Smooth muscle cell of the coronary artery (primary cell): ENCODE measurements at places on chromosomes 12 and 14. TPM values are rescaled to one million over a fixed set of nuclear protein-coding genes. Genes with fewer than 3 reads are reported as not detected.

TAS2R50 gene
- total RNA-seq = 1.3 and 1.8 TPM in 2 replicates

VEZT gene
- total RNA-seq = 33.3 and 87.9 TPM in 2 replicates

SPATA7 gene
- total RNA-seq = 9.1 and 11.4 TPM in 2 replicates

KRT73 gene
- not detected in 2 replicates for total RNA-seq

RTL1 gene
- not detected in 2 replicates for total RNA-seq

MIPOL1 gene
- 7.6 and 8.4 TPM in 2 replicates for total RNA-seq

HPD gene
- total RNA-seq = 0.15 and 1.1 TPM in 2 replicates

TAS2R19 gene
- total RNA-seq = 4.1 and 4.3 TPM in 2 replicates

KRT7 gene
- total RNA-seq = 5.4 and 533 TPM in 2 replicates

TOMM20L gene
- total RNA-seq = not detected in 2 replicates

ERBB3 gene
- total RNA-seq = 0.53 and 0.70 TPM in 2 replicates

LRRC10 gene
- not detected in 2 replicates for total RNA-seq

NRL gene
- total RNA-seq = 0.47 and 1.2 TPM in 2 replicates

KRT77 gene
- total RNA-seq = not detected in 2 replicates

GRIP1 gene
- total RNA-seq = 0.23 and 1.8 TPM in 2 replicates

KCNA5 gene
- under 0.01 TPM in 1 of 2 replicates, not detected in the other for total RNA-seq
